Breast epithelium (tissue), 4 donors: ENCODE measurements at places on chromosomes 6 and 20. TPM values are rescaled to one million over a fixed set of nuclear protein-coding genes. Genes with fewer than 3 reads are reported as not detected.

The ANKRD6 gene
- total RNA-seq, result 18.0 TPM

DNA sequence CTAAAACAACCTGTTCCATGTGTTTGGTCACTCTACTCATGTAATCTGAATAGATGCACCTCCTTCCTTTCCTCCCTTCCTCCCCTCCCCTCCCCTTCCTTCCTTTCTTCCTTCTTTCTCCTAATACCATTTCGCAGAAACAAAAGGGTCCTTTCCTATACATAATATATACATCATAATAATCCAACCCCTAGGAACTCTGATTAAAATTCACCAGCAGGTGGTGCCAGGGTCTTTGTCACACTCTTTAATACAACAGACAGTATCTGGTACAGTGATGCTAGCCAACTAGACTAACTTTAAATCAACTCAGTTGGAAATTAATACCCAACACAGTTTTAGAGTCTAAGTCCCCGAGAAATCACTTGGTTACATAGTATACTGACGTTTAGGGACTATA, 181.2 kb upstream of the SHLD1 start:
- H3K27ac ChIP-seq, result no peak overlapping the region
- no peak overlapping the region for H3K4me3 ChIP-seq
- H3K27me3 ChIP-seq, result no peaks in the 10 kb centered on the region
- no peak for DNase-seq
- peaks cover 4% of the 10 kb centered on the region for H3K36me3 ChIP-seq
- H3K4me1 ChIP-seq, result no peaks in the 10 kb centered on the region

- H3K4me3 ChIP-seq, result no peak overlapping the region
- peaks cover 10% of the 10 kb centered on the region for H3K36me3 ChIP-seq
These were observed 11.1 kb upstream of the ADIG start for GRCh38 chr20:38569747-38570525.

The CEP57L1 gene
- 23.7 TPM for total RNA-seq

DNA sequence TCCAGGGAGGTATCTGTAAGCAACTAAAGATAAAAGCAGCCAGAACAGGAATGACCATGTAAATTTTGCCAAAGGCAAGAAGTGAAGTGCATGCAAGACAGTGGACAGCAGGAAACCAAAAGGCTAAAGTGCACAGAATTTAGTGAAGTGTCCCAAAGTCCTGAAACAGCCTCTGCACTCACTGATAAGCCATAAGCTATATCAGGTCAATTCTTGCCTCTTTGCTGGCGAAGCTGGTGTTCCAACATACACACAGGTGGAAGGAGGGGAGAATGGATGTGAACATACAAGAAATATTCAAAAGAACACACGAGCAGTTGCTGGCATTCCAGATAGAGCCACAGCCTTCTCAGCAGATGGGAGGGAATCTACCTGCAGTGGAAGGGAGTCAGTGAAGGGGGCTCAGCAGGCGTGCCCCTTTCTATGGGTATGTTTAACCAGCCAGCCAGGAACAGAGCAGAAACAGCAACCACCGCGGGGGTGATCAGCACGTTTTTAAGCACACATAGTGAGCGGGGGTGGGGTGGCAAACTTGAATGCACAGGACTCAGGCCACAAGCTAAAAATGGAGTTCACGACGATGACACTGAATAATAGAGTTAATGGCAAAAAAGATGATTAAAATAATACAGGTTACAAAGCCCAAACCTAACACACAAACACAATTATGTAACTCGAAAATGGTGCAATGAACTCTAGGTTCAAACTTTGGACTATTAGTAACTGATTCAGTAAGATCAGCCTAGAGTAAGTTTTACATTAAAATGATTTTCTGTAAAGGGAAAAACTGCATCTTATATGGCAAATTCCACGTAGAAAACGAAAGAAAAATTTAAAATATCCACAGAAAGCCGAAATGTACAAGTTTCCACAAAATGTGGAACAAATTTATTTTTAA, 1.2 kb downstream of the ECI2 start:
- H3K27ac ChIP-seq, result peak overlapping the region; percentile 98
- DNase-seq, result no peak
- peak overlapping the region; percentile 90 for H3K4me3 ChIP-seq
- no peaks in the 10 kb centered on the region for H3K4me1 ChIP-seq
- H3K27me3 ChIP-seq, result no peaks in the 10 kb centered on the region

GRCh38 chr20:4299773-4300172, 284.4 kb upstream of the RNF24 start:
- H3K4me1 ChIP-seq, result no peaks in the 10 kb centered on the region
- no peaks in the 10 kb centered on the region for H3K36me3 ChIP-seq
- H3K27me3 ChIP-seq, result no peaks in the 10 kb centered on the region
- DNase-seq, result no peak

- DNase-seq, result no peak
- H3K4me1 ChIP-seq, result no peaks in the 10 kb centered on the region
- H3K27ac ChIP-seq, result no peak overlapping the region
These were observed 52.0 kb downstream of the PRDM1 start for GRCh38 chr6:106138151-106138550.

The FAM184A gene
- total RNA-seq, result 7.5 TPM

The NFATC2 gene
- total RNA-seq, result 10.2 TPM

DNA sequence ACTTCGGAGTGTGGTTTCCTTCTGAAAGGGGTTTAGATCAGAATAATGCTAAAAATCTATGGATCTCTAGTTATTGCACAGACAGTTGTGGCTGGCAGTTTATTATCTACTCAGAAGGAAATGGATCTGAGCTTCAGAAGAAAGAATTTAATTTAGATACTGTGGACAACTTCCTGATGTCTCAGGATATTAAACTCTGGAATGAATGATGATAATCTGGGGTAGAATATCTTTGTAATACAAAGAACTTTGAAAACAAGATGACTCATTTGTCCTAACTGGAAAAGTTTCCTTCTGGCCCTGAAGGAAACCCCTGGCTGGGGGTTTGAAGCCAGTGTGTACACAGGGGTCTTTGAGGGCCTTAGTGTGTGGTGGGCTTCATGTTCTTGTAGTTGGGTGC, 78.0 kb downstream of the EDN3 start:
- no peak overlapping the region for H3K4me3 ChIP-seq
- no peaks in the 10 kb centered on the region for H3K4me1 ChIP-seq
- H3K27me3 ChIP-seq, result no peaks in the 10 kb centered on the region
- no peak for DNase-seq
- no peaks in the 10 kb centered on the region for H3K36me3 ChIP-seq

- no peak overlapping the region for H3K4me3 ChIP-seq
- no peaks in the 10 kb centered on the region for H3K4me1 ChIP-seq
- no peaks in the 10 kb centered on the region for H3K27me3 ChIP-seq
- no peak for DNase-seq
- H3K27ac ChIP-seq, result no peak overlapping the region
These were observed 8.0 kb downstream of the CD2AP start for GRCh38 chr6:47485491-47486135.

GRCh38 chr20:51531141-51531710, 11.3 kb downstream of the NFATC2 start:
- no peaks in the 10 kb centered on the region for H3K36me3 ChIP-seq
- no peak overlapping the region for H3K4me3 ChIP-seq

DNA sequence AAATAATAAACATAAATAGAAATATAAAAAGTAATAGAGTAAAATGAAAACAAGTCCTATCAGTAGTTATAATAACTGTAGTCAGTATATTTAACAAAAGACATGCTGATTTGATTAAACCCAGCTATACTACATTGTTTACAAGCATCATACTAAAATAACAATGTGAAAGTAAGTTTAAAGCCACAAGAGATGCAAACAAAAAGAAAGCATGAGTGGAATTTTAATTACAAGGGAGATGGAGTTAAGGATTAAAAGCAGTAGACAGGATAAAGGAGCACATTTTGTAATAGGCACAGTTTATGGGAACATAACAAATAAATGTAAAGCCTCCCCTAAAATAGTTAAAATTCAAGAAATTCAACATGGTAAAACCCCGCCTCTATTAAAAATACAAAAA, 41.5 kb downstream of the SENP6 start:
- H3K4me1 ChIP-seq, result no peaks in the 10 kb centered on the region
- H3K36me3 ChIP-seq, result no peaks in the 10 kb centered on the region
- H3K4me3 ChIP-seq, result no peak overlapping the region
- H3K27me3 ChIP-seq, result no peaks in the 10 kb centered on the region

- H3K4me1 ChIP-seq, result no peaks in the 10 kb centered on the region
- DNase-seq, result no peak
- H3K4me3 ChIP-seq, result no peak overlapping the region
- H3K27me3 ChIP-seq, result no peaks in the 10 kb centered on the region
- no peak overlapping the region for H3K27ac ChIP-seq
- no peaks in the 10 kb centered on the region for H3K36me3 ChIP-seq
These were observed 94.5 kb upstream of the TRAF3IP2 start for GRCh38 chr6:111700135-111700690.

DNA sequence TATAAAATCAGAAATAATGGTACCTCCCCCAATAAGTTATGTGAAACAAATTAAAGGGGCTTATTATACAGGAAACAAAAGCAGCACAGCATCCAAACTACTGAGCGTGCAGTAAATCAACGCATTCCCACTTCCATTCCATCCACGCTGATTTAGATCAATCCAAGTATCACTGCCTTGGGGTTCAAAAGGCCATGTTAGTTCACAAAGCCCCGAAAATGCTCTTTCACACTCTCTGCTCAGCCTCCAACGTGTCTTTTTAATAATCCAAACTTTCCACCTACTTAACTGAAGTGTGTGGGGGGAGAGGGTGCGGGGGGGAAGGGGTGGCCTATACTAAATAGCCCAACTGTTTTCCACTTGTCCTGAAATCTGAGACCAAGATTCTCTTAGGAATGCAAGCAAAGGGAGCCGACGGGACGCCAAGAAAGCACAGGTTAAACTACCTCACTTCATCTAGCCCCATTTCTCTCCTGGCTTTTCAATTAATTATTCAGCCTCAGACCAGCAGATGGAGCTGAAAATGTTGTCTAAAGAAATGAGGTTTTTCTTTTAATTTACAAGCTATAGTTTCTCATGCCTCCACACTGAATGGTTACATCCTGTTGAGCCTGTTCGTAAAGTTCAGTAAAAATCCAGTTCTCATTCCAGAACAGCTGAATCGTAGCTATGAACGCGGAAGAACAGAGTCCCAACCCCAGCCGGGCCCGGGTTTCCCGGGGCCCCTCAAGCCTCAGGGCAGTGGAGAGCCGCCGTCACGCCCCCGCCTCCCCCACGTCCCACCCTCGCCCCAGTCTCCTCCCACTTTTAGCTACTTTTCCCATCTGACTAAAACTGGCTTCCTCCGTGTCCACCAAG, 1.0 kb upstream of the NXT1 start:
- H3K27me3 ChIP-seq, result no peaks in the 10 kb centered on the region
- H3K27ac ChIP-seq, result peak overlapping the region; percentile 99
- H3K4me1 ChIP-seq, result no peaks in the 10 kb centered on the region
- H3K36me3 ChIP-seq, result no peaks in the 10 kb centered on the region

The HLA-DRA gene
- 259 TPM for total RNA-seq

DNA sequence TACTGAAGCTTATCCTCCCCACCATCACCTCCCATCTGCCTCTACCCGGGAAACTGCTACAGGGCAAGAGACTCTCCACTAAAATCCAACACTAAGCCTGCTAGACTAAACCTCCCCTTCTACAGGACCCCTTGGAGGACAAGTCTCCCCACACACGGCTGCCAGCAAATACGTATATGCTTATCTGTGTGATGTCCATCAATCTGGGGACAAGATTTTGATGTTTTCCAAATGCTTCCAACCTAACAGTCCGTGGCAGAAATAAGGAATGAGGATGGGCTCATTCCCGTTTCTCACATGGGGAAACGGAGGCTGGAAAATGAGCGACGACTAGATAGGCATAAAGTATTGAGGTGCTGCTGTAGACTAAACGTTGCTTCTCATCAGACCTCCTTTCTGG, 1.8 kb downstream of the KCNK5 start:
- H3K36me3 ChIP-seq, result no peaks in the 10 kb centered on the region
- H3K4me3 ChIP-seq, result peak overlapping the region; percentile 64
- no peaks in the 10 kb centered on the region for H3K4me1 ChIP-seq
- H3K27ac ChIP-seq, result no peak overlapping the region
- H3K27me3 ChIP-seq, result peaks cover 11% of the 10 kb centered on the region

GRCh38 chr6:117512987-117513573, 30.6 kb downstream of the DCBLD1 start:
- no peak overlapping the region for H3K4me3 ChIP-seq
- no peaks in the 10 kb centered on the region for H3K27me3 ChIP-seq
- no peaks in the 10 kb centered on the region for H3K4me1 ChIP-seq
- H3K27ac ChIP-seq, result no peak overlapping the region
- H3K36me3 ChIP-seq, result no peaks in the 10 kb centered on the region

- DNase-seq, result no peak
- no peaks in the 10 kb centered on the region for H3K4me1 ChIP-seq
- H3K36me3 ChIP-seq, result no peaks in the 10 kb centered on the region
- H3K4me3 ChIP-seq, result no peak overlapping the region
These were observed 266.4 kb downstream of the HAO1 start for GRCh38 chr20:7673841-7674240.

GRCh38 chr6:132412656-132413498, 11.6 kb upstream of the MOXD1 start:
- no peaks in the 10 kb centered on the region for H3K36me3 ChIP-seq
- DNase-seq, result no peak
- no peak overlapping the region for H3K4me3 ChIP-seq
- no peaks in the 10 kb centered on the region for H3K4me1 ChIP-seq
- no peaks in the 10 kb centered on the region for H3K27me3 ChIP-seq

- H3K27ac ChIP-seq, result no peak overlapping the region
- no peak overlapping the region for H3K4me3 ChIP-seq
- peaks cover 3% of the 10 kb centered on the region for H3K4me1 ChIP-seq
- H3K36me3 ChIP-seq, result no peaks in the 10 kb centered on the region
- no peaks in the 10 kb centered on the region for H3K27me3 ChIP-seq
These were observed 11.4 kb downstream of the MYLK4 start for GRCh38 chr6:2739335-2739734.

The POU5F1 gene
- total RNA-seq, result 0.64 TPM

DNA sequence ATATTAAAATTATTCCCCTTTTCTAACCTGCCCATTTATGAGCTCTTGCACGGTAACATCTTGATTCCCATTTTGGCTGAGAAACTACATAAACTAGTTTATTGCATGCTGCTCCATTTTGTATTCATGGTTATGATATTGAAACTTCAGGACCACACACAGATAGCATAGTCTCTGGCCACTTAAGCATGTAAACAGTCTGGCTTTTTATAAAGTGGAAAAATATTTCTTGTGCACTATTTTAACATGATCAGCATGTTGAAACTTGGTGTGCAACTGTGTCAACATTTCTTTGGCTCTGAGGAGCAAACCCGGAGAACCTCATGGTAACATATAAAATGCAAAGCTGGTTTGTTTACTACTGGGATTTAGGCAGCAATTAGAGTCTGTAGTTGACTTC, 70.7 kb downstream of the SLX4IP start:
- H3K4me1 ChIP-seq, result peaks cover 18% of the 10 kb centered on the region
- no peak for DNase-seq
- H3K27me3 ChIP-seq, result no peaks in the 10 kb centered on the region
- H3K4me3 ChIP-seq, result no peak overlapping the region
- peak overlapping the region; percentile 69 for H3K27ac ChIP-seq

The LAMA2 gene
- total RNA-seq, result 118 TPM

The SIRPB2 gene
- 30.9 TPM for total RNA-seq

GRCh38 chr6:137487181-137487868, 6.9 kb downstream of the OLIG3 start:
- H3K4me3 ChIP-seq, result no peak overlapping the region
- H3K36me3 ChIP-seq, result no peaks in the 10 kb centered on the region
- DNase-seq, result no peak
- H3K27ac ChIP-seq, result no peak overlapping the region
- no peaks in the 10 kb centered on the region for H3K4me1 ChIP-seq
- no peaks in the 10 kb centered on the region for H3K27me3 ChIP-seq
